A673 (cell line): ENCODE measurements at places on chromosomes 16 and 17. TPM values are rescaled to one million over a fixed set of nuclear protein-coding genes. Genes with fewer than 3 reads are reported as not detected.

The SMTNL2 gene
- total RNA-seq: not detected in 2 replicates

The TVP23A gene
- total RNA-seq: not detected in 2 replicates

The TOX3 gene
- total RNA-seq: 16.6 and 17.6 TPM in 2 replicates

The PRAC1 gene
- total RNA-seq: 78.3 and 129 TPM in 2 replicates

The CCL3 gene
- total RNA-seq: not detected in 2 replicates

The SAP30BP gene
- 98.1 and 114 TPM in 2 replicates for total RNA-seq

The CPHXL2 gene
- not detected in 2 replicates for total RNA-seq

The KRTAP4-5 gene
- not detected in 2 replicates for total RNA-seq

The CCL16 gene
- not detected in 2 replicates for total RNA-seq

The CHD9NB gene
- total RNA-seq: 3.8 and 4.3 TPM in 2 replicates

The NPIPB8 gene
- total RNA-seq: not detected in 2 replicates

The PDIA2 gene
- total RNA-seq: 0.46 TPM in 1 of 2 replicates, not detected in the other

- no peak for DNase-seq
These were observed 107.1 kb downstream of the ADCY9 start for GRCh38 chr16:4009177-4009576.

- no peak for DNase-seq
These were observed 268.8 kb downstream of the SEC14L1 start for GRCh38 chr17:77409282-77410161.

- DNase-seq: no peak
These were observed 518.6 kb downstream of the GRIN2A start for GRCh38 chr16:9663588-9663987.

- no peak for DNase-seq
These were observed 19.7 kb downstream of the NUP88 start for GRCh38 chr17:5399767-5400166.

DNA sequence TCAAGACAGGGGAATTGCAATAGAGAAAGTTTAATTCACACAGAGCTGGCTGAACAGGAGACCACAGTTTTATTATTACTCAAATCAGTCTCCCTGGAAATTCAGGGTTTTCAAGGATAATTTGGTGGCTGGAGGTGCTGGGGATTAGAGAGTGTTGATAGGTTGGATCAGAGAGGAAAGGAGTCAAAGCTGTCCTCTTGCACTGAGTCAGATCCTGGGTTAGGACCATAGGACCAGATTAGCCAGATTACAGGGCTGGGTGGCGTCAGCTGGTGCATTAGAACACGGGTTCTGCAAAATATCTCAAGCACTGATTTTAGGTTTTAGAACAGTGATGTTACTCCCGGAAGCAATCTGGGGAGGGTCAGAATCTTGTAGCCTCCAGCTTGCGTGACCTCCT lies 1.8 kb upstream of the NSMCE1 start:
- no peak for DNase-seq

DNA sequence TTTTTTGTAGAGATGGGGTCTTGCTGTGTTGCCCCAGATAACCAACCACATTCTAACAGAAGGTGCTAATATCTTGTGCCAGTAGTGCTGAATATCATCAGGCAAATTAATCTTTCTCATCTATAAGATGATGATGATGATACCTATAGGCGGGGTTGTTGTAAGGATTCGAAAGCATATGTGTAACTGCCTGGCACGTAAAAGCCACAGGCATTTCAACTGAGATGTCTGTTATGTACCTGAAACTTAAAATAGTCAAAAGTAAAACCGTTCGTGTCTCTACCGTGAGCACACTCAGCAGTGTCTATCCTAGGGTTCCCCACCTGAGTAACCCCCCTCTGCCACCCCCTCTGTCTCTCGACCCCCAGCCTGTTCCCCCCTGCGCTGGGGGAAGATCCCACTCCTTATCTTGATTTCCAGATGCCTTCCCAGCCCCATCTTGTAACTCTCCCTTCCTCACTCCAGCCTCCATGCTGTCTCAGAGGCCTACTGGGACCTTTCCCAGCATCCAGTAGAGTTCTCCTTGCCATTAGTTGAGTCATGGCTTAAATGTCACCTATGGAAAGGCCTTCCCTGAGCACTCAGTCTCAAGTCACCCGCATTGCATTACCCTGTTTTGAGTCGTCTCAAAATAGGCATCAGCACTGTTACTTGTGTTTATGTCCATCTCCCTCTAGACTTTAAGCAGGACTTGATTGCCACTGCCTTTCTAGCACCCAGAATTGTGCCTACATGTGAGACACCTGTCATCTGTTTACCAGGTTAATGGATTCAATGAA lies 34.1 kb downstream of the CDRT15 start:
- DNase-seq: no peak

- DNase-seq: no peak
These were observed 36.0 kb downstream of the ZFP90 start for GRCh38 chr16:68575082-68575481.

GRCh38 chr17:5583426-5584382 lies 605 bp downstream of the NLRP1 start:
- no peak for DNase-seq

- DNase-seq: no peak
These were observed 90.2 kb downstream of the VPS53 start for GRCh38 chr17:624341-624860.

GRCh38 chr17:77160091-77160874 lies 19.5 kb downstream of the SEC14L1 start:
- no peak for DNase-seq

DNA sequence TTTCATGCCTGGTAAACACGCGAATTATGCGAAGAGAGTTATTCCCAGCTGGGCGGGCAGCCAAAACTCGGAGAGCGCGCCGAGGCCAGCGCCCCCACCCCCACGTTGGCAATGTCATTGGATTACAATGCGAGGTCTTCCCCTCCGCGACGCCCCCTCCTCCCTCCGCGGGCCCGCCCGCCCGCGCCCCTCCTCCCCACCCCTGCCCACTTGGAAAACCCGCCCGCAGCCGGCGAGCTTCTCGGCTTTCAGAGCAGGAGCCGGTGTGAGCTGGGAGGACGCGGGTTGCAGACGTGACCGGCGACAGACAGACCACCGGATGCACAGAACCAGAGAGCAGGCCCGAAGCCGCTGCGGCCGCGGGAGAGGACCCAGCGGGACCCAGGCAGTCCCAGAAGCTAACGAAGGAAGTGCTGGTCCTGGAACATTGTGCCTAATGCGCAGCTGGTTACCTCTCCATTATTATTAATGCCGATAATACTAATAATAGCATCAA lies 4.0 kb downstream of the NOG start:
- no peak for DNase-seq

DNA sequence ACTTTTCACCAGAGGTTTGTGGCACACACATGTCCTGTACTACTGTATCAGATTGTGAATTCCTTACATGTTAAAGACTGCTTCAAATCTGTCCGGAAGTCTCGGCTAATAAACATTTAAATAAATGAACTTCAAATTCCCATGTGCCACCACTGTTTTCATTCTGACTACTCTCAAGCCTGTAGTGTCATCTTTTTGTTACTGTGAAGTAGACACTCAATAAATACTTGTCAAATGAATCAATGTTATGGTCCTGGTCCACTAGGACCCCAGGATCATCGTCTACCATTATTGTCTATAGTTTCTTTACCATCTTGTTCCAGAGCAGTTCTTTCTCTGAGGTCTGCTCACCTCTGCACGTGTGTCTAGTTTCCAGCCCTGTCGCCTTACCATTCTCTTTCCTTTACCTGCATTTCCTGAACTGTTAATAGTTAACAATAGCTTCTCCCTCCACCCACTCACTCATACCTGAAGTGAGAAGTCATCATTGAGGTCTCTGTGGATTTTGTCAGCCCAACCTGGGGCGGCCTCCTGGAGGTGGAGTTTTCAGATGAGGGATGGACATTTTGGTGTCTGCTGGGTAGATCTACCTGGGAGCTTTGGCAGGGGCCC lies 333.0 kb downstream of the SEC14L1 start:
- peak; percentile 46 for DNase-seq

DNA sequence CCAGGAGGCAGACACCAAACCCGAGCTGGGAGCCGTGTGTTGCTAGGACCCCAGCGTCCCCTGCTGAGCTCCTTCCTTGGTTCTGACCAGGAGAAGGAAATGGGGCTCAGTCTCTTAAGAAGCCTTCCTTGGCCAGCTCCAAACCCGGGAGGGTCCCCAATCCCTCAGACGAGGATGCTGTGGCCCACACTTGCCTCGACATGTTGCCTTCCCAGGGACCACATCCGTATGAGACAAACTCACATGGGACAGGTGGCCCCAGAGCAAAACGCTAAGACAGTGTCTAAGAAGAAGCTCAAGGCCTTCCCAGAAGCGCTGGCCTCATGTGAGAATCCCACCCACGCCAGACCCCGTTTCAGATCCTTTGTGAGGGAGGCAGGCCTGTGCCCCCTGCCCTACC lies 19.8 kb downstream of the LGALS9 start:
- no peak for DNase-seq

- peak; percentile 58 for DNase-seq
These were observed 126.9 kb upstream of the TNRC6C start for GRCh38 chr17:77831474-77832179.

GRCh38 chr17:37779554-37779953 lies 34.7 kb upstream of the HNF1B start:
- DNase-seq: no peak

- DNase-seq: no peak
These were observed 3.7 kb upstream of the SCIMP start for GRCh38 chr17:5238333-5238732.

- DNase-seq: no peak
These were observed 164.0 kb downstream of the SOX9 start for GRCh38 chr17:72284806-72285205.

DNA sequence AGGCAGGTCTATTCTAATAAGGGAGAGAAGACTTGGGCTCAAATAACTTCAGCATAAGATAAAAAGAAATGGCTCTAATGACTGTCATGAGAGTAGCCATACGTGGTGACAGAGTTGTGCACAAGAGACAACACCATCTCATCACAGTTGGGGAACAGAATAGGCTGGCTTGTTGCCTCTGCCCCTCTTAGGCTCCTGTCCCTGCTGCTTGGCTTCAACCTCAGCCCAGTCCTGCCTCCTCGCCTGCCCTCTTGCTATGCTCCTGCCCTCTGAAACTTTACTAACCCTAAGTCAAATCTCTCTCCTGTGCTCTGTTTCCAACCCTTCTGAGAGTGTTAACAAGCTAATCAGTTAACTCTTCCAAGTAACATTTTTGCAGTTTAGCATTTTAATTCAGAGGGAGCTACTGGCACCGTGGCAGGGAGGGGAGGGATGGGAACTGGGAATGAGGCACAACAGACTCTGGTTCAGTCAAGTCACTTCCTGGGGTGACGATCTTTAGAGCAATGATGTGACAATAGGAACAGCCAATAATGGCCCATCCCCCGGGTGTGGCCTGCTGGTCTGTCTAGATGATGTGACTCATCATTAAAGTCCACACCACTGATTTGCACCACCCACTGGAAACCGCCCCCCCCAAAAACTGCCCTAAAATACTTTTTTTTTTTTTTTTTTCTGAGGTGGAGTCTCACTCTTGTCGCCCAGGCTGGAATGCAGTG lies 35.5 kb downstream of the DNAH17 start:
- peak; percentile 38 for DNase-seq

DNA sequence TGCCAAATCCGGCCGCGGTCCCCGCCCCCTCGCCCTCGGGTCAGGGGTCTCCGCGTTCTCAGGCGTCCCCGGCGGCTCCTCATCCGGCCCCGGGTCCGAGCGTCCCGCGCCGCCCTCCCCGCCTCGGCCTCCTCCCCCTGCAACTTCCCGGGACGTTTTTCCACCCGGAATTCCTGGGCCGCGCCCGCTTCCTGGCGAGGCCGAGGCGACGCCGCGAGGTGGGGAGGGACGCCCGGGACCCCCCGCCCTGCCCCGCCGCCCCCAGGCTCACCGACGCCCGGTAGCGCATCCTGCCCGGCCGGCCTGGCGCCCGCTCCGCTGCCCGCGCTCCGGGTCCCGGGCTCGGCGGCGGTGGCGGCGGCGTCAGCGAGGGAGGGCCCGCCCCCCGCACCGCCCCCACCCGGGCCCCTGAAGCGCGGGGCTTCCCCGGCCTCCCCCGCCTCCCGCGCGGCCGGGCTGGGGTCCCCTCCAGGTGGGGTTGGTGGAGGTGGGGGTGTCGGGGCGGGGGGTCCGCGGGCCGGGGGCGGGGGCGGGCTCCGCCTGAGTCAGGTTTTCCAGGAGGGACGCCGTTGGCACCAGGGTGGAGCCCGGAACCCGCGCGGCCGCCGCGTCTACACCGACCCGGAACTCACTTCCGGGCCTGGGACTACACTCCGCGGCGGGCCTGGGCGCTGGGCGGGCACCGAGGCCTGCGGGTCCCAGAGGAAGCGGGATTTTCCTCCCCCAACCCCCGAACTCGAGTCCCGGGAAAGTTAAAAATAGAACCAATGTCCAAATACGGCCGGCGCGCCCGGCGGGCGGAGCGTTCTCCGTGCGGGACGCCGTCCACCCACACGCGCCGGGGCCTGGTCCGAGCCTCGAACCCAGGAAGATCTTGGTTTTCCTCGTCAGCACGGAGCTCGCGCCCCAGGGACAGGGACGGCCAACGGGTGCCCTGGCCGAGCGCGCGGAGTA lies 6.8 kb downstream of the MYO1C start:
- DNase-seq: peak; percentile 76

DNA sequence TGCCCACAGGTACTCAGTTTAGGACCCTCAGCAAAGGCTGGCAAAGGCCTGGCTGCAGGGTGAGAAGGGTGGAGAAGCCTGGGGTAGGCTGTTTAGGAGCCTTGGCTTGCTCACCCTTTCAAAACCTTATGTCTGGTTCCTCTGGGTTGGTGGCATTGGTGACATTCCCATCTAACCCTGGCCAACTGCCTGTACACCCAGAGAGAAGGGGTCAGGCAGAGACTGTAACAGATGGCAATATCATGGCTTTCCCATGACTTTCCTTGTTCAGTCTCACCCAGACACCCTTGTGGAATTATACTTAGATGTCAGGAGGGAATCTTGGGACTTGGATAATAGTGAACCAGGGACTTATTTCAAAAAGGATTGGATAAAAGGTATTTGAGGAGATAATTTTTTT lies 18.5 kb upstream of the LLGL1 start:
- no peak for DNase-seq

- DNase-seq: no peak
These were observed 117.3 kb upstream of the CACNG5 start for GRCh38 chr17:66717641-66718058.

GRCh38 chr17:10059684-10060211 lies 138.7 kb downstream of the GAS7 start:
- DNase-seq: no peak

GRCh38 chr16:76345163-76345661 lies 68.0 kb downstream of the CNTNAP4 start:
- DNase-seq: no peak

DNA sequence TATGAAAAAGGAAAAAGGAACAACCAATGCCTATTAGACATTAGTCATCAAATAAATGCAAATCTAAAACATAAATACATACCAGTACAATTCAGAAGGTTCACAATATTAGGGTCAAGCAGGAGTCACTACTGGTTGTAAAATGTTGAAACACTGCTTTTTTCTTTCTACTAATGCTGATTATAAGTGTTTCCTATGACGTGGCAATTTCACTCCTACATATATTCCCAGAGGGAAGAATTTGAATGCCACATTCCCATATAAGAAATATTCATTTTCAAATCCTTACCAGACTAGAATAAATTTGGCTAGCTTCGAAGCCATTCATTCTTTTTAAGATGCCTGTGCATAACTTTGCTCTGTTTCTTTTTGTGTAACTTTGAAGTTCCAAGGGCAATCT lies 2.6 kb upstream of the KRTAP9-2 start:
- peak; percentile 7 for DNase-seq

- no peak for DNase-seq
These were observed 3.1 kb downstream of the MRC2 start for GRCh38 chr17:62630365-62631085.
